Dermis blood vessel endothelial cell (primary cell): ENCODE measurements at places on chromosomes 3 and 15. TPM values are rescaled to one million over a fixed set of nuclear protein-coding genes. Genes with fewer than 3 reads are reported as not detected.

Gene CCR8
- not detected in 2 replicates for total RNA-seq

Gene SCG3
- total RNA-seq = under 0.01 and 0.60 TPM in 2 replicates

Gene GRM2
- under 0.01 TPM in 1 of 2 replicates, not detected in the other for total RNA-seq

Gene HYKK
- total RNA-seq = 1.8 and 3.4 TPM in 2 replicates

Gene TPRG1
- total RNA-seq = not detected in 2 replicates

Gene SLC28A2
- not detected in 2 replicates for total RNA-seq
